Left colon (tissue), 2 donors: ENCODE measurements at places on chromosomes 3 and 15. TPM values are rescaled to one million over a fixed set of nuclear protein-coding genes. Genes with fewer than 3 reads are reported as not detected.

- no peak for DNase-seq
Observed at GRCh38 chr3:16888785-16889607, 4.2 kb downstream of the PLCL2 start.

DNA sequence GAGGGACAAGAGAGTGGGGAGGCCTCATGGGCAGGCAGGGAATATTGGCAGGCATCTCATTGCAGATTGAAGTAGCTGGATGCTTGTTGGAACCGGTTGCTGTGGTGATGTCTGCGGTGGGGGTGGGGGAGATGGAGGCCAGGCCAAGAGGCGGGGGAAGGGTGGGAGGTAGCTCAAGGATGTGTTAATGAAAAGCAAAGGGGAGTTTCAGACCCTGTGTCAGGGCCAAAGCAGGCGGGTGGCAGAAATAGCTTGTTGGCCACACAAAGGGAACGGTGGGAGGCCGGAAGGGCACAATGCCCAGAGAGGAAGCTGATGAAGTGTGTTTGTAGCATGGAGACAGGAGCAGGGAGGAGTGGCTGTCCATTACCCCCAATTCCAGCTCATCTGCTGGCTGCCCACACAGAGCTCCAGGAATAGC, 28.0 kb downstream of the CCDC33 start:
- no peak for DNase-seq

GRCh38 chr15:100711516-100712021, 109.2 kb downstream of the ASB7 start:
- DNase-seq: no peak

Gene PP2D1
- total RNA-seq: not detected

- no peak for DNase-seq
Observed at GRCh38 chr3:49882166-49882565, 12.5 kb upstream of the CAMKV start.

Gene STXBP5L
- total RNA-seq: 0.21 TPM
